Muscle of leg (tissue), 16 donors: ENCODE measurements at places on chromosomes 3 and 15. TPM values are rescaled to one million over a fixed set of nuclear protein-coding genes. Genes with fewer than 3 reads are reported as not detected.

- no peak for DNase-seq
Measured at GRCh38 chr15:34941185-34941698, 28.3 kb downstream of the AQR start.

- no peak for DNase-seq
Measured at GRCh38 chr3:160041465-160041864, 52.8 kb downstream of the IL12A start.

- DNase-seq: no peak
Measured at GRCh38 chr3:46734773-46735172, 17.1 kb upstream of the PRSS50 start.

DNA sequence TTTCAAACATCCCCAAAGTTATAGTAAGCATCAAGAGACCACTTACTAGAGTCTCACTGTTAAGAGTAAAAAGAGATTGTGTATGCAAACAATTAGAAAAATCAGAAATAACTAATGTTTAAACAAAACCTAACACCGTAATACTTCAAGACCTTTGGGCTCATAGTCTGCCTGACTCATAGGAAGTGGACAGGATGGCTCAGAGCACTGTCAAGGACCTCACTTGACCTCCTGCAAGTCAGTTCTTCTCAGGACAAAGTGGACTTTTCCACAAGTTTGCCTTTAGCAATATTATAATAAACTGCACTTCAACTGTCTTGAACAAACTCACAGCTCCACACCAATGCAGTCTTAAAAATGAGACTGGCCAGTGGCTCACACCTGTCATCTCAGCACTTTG, 34.8 kb downstream of the IL12A start:
- DNase-seq: no peak

DNA sequence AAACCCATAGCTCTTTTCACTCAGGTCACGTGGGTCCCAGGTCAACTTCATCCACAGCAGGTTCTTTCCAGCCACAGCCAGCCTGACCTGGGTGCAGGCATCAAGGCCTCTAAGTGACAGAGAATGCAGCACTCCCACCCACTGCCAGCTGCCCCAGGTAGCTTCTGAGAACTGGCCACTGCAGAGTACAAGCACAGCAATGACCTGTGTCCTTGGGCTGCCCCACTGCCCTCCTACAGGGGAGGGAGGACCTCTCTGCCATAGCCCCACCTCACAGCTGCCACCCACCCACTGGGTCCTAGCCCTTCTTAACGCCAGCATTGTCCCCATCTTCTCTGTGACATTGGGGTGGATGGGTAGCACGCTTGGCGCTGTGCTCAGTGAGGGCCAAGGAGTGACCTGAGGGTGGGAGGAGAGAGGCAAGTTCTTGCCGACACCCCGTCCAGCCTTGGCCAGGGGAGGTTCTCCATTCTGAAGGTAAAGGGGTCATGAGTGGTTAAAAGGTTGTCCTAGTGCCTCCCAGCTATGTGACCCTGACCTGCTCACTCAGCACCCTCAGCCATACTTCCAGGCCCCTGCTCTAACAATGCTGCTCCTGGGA, 12.4 kb downstream of the CISH start:
- no peak for DNase-seq

DNA sequence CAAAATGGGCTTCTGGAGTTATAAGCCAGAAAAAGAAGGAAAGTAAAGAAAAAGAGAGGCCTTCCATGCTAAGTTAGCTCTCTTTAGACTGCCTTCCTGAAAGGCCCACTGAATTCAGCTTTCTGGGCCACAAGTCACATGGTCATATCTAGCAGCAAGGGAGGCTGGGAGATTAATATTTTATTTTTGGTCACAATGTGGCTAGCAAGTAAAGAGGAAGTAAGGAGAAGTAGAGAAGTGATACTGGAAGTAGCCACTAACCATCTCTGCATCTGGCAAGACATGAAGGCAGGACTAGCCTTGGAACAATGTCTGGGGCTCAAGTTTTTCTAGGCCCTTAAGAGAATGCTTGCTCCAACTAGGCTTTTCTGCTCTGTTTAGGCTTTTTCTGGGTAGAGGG, 81.8 kb upstream of the UBE2E1 start:
- no peak for DNase-seq

DNA sequence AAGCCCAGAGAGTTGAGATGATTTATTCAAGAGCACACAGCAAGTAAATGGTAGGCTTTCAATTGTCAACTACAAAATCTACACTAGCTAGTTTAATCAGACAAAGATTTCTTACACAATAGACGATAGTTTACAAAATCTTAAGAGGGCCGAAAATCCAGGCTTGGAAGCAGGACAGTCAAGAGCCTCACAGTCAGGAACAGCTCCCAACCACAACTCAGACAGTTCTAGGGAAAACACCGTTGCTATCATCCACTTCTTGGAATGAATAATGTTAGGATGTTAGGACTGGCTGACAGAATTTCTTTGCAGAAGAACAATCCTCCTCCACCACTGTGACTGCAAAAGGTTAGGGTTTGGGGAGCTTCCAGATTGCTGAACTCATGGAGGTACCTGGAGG, 290.8 kb upstream of the ZPLD1 start:
- no peak for DNase-seq

GRCh38 chr15:49044766-49045606, 1.3 kb downstream of the SECISBP2L start:
- DNase-seq: peak; percentile 32

DNA sequence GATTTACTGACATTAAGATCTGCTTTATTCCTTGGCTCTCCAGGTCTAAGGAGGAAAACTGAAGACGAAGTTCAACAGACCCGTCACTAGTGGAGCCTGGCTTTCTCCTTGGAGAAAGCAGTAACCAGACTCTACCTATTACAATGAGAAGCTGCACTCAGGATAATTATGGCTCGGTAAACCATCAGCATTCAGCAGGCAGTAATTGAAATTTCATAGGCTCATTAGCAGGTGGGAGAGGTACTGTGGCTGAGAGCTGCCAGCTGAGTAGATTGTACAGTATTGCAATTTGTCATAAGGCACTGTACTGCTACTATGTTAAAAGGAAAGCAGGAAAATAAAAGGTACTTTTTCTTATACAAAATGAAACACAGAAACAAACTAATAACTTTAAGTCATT, 51.2 kb downstream of the CHAC1 start:
- no peak for DNase-seq

GRCh38 chr3:8953313-8953712, 10.0 kb downstream of the RAD18 start:
- DNase-seq: no peak

DNA sequence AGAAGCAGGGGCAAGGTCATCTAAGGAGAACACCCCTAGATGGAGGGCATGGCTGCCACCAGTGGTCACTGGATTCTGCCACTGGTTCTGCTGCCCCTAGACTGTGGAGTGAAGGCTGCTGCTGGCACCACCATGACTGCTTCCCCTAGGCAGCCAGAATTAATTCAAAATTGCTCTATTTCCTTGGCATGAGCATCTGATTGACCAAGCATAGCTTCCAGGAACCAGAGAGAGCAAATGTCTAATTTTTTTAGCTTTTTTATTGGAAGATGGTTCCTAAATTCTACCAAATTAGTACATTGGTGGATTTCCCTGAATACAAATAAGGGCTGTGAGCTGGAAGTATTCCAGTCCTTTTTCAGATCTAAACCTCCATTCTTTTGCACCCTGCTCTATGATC, 270.2 kb upstream of the GBE1 start:
- DNase-seq: no peak

GRCh38 chr3:127669541-127670228, 3.1 kb upstream of the ABTB1 start:
- DNase-seq: no peak

GRCh38 chr3:108897883-108898282, 55.8 kb downstream of the GUCA1C start:
- DNase-seq: no peak

- peak; percentile 41 for DNase-seq
Measured at GRCh38 chr3:4825436-4826236, 153.6 kb upstream of the BHLHE40 start.

DNA sequence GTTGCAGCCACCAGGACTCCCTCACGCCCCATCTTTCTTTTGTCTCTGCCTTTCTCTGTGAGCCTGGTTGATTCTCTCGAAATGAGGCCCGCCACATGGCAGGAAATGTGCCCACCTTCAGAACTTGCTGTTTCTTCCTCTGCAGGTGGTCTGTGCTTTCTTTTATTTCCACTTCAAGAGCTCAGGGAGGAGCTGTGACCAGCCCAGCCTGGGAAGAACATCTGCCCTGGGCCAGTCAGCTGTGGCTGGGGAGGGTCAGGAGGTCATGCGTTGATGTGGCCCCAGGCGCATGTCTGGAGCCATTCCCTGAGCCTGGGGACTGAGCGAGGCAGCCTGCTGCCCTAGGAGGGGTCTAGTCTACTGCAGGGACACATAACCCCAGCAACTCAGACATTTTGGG, 8.0 kb downstream of the FBLN2 start:
- no peak for DNase-seq

DNA sequence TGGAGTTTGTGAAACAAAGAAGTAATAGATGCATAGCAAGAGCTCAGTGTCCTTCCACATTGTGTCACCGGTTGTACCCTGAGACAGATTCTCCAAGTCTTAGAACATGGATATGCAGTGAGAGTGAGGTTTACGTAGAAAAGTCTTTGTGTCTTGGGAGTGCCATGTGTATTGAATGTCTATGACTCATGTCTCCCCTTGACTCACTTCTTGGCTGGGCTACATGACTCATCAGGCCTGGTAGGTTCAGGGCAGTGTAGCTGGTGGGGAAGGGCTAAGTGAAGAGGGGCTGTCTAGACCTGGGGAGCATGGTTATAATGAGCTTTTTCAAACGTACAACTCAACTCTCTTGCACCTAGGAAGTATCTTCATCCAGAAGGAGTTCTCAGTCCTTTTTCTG, 167.4 kb downstream of the GAP43 start:
- DNase-seq: peak; percentile 30

GRCh38 chr3:159805411-159805772, 183.2 kb upstream of the IL12A start:
- no peak for DNase-seq

GRCh38 chr3:3170998-3171397, 8.5 kb downstream of the CRBN start:
- DNase-seq: peak; percentile 22

- peak; percentile 48 for DNase-seq
Measured at GRCh38 chr15:65525622-65526021, 4.6 kb upstream of the HACD3 start.

- peak; percentile 53 for DNase-seq
Measured at GRCh38 chr15:82810061-82810889, 847 bp downstream of the WHAMM start.

DNA sequence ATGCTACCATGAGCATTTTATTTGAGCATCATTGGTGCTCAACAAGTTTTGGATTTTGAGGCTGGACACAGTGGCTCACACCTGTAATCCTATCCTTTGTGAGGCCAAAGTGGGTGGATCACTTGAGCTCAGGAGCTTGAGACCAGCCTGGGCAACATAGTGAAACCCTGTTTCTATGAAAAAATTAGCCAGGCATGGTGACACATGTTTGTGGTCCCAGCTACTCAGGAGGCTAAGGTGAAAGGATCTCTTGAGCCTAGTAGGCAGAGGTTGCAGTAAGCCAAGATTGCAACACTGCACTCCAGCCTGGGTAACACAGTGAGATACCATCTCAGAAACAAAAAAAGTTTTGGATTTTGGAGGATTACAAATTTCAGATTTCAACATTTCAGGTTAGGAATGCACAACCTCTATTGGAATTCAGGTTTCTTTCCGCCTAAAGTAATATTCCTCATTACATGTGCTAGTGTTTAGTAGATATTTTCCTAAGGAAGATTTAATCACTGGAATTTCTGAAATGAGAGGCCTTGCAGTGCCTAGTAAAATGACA, 27.6 kb downstream of the CNOT10 start:
- no peak for DNase-seq

GRCh38 chr3:188205992-188206416, 52.0 kb downstream of the LPP start:
- no peak for DNase-seq

- no peak for DNase-seq
Measured at GRCh38 chr3:62823461-62824050, 51.7 kb downstream of the CADPS start.

DNA sequence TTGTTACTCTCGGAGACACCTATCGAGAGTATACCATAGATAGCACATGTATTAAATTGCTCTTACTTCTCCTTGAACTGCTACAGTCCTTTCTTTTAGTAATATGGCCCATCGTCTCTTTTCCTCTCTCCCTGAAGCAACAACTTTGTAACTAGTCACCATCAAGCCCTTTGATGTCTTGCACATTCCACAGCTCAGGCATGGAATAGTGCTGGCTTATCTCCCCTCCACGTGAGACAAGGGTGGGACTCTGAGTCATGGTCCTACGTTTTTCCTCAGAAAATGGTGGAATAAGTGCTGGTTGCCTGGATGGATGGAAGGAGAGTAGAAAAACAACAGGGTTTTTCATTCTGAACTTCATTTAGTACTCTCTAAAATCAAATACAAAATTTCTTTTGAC, 163.3 kb upstream of the MBNL1 start:
- DNase-seq: no peak

- no peak for DNase-seq
Measured at GRCh38 chr3:168273036-168273435, 177.3 kb upstream of the GOLIM4 start.

- no peak for DNase-seq
Measured at GRCh38 chr3:100067589-100067988, 46.7 kb downstream of the FILIP1L start.

- DNase-seq: no peak
Measured at GRCh38 chr3:117393119-117393518, 683.5 kb downstream of the TUSC7 start.

DNA sequence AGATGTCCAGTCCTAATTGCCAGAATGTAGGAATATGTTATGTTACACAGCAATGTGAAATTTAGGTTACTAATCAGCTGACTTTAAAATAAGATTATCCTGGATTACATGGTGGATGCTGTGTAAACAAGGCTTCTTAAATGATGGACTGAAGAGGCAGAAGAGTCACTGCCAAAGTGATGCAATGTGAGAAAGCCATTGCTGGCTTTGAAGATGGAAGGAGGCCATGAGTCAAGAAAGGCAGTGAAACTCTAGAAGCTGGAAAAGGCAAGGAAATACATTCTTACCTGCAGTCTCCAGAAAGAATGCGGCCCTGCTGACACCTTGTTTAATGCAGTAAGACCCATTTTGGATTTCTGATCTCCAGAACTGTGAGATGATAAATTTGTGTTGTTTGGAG, 179.1 kb upstream of the ZPLD1 start:
- no peak for DNase-seq

- no peak for DNase-seq
Measured at GRCh38 chr3:78405745-78406144, 1362.1 kb downstream of the ROBO1 start.

DNA sequence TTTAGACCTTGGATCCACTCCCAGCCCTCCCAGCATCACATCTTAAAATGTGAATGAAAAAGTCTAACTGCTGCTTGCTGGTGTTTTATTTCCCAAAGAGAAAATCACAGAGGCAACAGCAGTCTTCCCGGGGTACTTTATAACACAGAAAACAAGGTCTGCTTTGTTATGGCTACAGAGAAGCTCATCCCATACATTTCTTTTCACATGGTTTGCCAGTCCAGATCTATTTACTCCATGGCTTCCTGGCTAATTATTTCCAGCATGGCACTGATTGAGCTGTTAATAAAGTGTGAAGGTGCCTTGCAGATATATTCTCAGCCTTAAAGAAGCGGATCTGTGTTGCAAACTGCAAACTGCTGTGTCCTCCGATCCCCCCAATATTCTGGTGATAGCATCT, 466.1 kb upstream of the CFAP20DC start:
- DNase-seq: peak; percentile 6

The CPNE9 gene
- polyA plus RNA-seq: not detected

The SKOR1 gene
- 0.34 TPM for polyA plus RNA-seq

The TGM5 gene
- polyA plus RNA-seq: 0.11 TPM

The SLC27A2 gene
- 0.20 TPM for polyA plus RNA-seq

The VGLL3 gene
- polyA plus RNA-seq: 17.2 TPM

The CLRN1 gene
- 0.68 TPM for polyA plus RNA-seq

The GPR156 gene
- 2.8 TPM for polyA plus RNA-seq

The CCR9 gene
- polyA plus RNA-seq: not detected

The HTR3E gene
- not detected for polyA plus RNA-seq

The GPR27 gene
- polyA plus RNA-seq: 3.3 TPM
